ENCODE measurements at places on chromosomes 16 and 17. TPM values are rescaled to one million over a fixed set of nuclear protein-coding genes. Genes with fewer than 3 reads are reported as not detected.
A peak's percentile ranks its signal among the peaks of the same experiment; 100 is the strongest.

The RNF213 gene
- 666 TPM for total RNA-seq

GRCh38 chr17:75371981-75372380 lies 33.5 kb downstream of the GRB2 start:
- peak overlapping the region; percentile 51 for H3K4me3 ChIP-seq
- H3K4me1 ChIP-seq, result peaks cover 53% of the 10 kb centered on the region
- H3K27me3 ChIP-seq, result no peaks in the 10 kb centered on the region
- H3K27ac ChIP-seq, result no peak overlapping the region

The AANAT gene
- total RNA-seq, result not detected

DNA sequence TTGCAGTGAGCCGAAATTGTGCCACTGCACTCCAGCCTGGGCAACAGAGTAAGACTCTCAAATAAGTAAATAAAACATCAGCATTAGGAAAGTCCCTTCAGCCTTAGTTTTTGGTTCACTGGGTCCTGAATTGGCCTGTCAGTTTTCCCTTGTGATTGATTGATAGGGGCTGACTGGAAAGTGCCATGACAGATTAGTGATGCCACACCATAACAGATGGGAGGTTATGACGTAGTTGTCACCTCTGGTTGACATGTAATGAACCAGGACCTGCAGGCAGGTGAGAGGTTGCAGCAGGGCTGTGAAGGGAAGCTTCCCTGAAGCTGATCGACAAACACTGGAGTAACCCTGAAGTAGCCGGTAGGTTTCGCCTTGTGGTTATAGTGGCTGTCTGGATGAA lies 41.8 kb downstream of the CDH3 start:
- no peaks in the 10 kb centered on the region for H3K4me1 ChIP-seq
- DNase-seq, result no peak
- H3K27ac ChIP-seq, result no peak overlapping the region
- H3K27me3 ChIP-seq, result no peaks in the 10 kb centered on the region

All from CD4-positive, CD25-positive, alpha-beta regulatory T cell (primary cell).